ENCODE measurements at places on chromosomes 5 and 9.

- DNase-seq, result no peak
Observed at GRCh38 chr5:112205846-112206245, 213.2 kb downstream of the EPB41L4A start.

DNA sequence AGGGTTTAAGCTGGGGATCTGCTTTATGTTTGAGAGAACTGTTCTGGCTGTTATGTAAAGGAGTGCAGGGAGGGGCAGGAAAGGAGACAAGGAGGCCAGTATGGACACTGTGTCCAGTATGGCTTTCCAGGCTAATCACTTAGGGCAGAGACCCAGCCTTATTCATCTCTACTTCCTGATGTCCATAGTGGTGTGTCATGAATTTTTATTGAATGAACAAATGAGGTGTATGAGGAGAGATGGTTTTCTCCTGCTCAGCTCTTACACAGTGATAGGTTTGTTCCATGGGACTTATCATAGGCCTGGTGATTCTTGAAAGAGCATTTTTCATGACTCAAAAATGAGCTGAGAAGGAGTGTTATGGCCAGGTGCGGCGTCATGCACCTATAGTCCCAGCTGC is 20.5 kb upstream of the FGFR4 start:
- no peak for DNase-seq

- DNase-seq, result no peak
Observed at GRCh38 chr5:157983906-157984551, 125.1 kb upstream of the CLINT1 start.

GRCh38 chr9:32843295-32843694 is 60.0 kb downstream of the TMEM215 start:
- no peak for DNase-seq

DNA sequence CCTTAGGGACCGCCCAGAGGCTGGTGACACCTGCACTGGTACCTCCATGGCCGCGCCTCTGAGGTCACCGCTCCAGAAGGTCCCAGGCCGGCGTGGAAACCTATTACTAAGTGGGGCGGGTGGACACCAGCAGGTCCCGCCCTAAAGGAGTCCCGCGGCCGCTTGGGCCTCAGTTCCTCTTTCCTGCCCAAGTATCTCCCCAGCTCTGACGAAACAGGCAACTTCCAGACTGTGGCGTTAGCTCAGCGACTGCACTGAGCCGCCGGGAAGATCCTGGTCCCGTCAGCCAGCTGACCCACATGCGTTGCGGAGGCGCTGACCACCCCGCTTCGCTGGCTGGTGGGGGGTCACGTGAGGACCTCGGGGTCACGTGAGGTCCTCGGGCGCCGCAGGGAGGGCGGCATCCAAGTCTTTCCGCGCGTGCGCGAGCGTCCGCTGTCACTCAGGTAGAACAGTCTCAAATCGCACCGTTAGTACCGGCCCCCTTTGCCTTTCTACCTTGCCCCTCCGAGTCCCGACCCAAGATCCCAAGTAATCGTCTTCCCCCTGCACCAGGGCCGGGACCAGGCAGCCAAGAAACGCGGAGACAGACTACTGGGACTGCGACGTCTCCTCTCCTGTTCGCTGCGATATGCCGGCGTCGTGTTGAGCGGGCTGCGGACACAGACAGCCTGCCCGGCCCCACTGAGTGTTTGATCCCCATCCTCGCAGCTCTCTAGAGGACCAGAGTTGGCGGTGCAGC is 53.7 kb upstream of the KDM4C start:
- no peak for DNase-seq

- DNase-seq, result no peak
Observed at GRCh38 chr9:33489066-33489465, 15.3 kb upstream of the NOL6 start.

GRCh38 chr9:21160178-21160577 is 6.3 kb downstream of the IFNA21 start:
- no peak for DNase-seq

GRCh38 chr5:143806579-143806978 is 5.4 kb upstream of the HMHB1 start:
- DNase-seq, result no peak

- no peak for DNase-seq
Observed at GRCh38 chr9:37710046-37710445, 43.6 kb upstream of the TRMT10B start.

DNA sequence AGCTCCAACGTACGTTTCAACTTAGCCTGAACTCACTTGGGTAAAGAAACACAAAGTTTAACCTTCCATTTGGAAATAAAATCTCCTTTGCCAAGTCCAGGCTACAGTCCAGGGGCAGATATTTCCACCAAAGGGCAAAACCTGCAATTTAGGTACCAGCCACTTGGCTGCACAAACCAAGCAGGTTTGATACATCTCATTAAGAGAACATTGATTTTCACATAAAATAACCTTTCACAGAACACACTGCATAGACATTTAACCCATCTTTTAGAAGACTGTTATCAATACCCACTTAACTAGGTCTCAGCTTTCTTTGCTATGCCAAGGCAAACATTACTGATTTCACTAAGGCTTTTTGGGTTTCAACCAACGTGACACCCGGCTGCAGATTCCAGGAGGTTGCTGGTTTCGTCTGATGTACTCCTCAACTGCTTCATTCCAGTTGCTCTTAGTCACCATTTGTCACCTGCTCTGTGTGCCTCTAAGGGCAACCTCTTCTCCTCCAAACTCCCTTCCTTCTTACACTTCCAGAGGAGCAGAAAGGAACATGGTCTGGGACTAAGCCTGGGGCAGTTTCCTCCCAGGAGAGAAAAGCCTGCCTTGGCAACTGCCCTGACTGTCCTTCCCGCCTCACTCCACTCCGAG is 67.1 kb downstream of the EPB41L4B start:
- DNase-seq, result no peak

GRCh38 chr5:159601216-159601615 is 270.9 kb upstream of the IL12B start:
- DNase-seq, result no peak

DNA sequence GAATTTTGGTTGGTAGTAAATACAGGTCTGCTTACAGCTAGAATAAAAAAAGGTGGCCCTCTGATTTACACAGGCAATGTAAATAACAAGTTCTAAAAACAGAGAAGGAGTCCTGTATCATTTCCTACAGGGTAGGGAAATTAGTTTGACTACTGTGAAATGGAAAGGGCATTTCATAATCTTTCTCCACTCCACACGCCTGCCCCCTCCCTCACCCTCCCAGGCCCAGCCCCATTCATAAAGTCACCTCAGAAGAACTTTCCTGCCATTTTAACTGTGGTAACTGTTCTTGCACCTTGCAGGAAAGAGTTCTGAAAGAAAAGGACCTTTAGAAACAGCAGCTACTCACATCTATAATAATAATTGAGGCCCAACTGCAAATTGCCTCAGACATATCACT is 69.7 kb downstream of the MEF2C start:
- DNase-seq, result no peak

- DNase-seq, result no peak
Observed at GRCh38 chr9:75930730-75931321, 40.4 kb downstream of the PCSK5 start.

DNA sequence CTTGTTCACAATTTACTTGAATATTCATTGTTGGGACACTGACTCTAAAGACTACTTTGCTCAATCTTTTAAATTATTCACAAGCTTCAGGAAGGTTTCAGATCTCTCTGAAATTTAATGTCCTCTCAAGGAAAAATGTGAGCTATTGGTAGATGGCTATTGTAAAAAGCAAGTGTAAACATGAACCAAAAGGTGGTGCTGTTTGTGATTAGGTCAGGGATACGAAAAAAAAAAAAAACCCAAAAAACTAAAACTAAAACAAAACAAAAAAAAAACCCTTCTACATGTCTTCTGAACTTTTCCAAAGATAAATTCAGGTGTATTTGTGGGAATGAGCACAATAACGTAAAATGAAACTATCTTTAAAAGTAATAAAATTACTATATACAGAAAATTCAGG is 193.8 kb downstream of the SLF1 start:
- DNase-seq, result no peak

Measured in cortex of kidney (tissue), 1 donor.